Activated CD8-positive, alpha-beta memory T cell treated with anti-CD3 and anti-CD28 coated beads for 48 hours (primary cell): ENCODE measurements at places on chromosomes 16 and 17.
A peak's percentile ranks its signal among the peaks of the same experiment; 100 is the strongest.

- no peak for DNase-seq
These were observed 541 bp upstream of the RBBP6 start for GRCh38 chr16:24538756-24539294.

DNA sequence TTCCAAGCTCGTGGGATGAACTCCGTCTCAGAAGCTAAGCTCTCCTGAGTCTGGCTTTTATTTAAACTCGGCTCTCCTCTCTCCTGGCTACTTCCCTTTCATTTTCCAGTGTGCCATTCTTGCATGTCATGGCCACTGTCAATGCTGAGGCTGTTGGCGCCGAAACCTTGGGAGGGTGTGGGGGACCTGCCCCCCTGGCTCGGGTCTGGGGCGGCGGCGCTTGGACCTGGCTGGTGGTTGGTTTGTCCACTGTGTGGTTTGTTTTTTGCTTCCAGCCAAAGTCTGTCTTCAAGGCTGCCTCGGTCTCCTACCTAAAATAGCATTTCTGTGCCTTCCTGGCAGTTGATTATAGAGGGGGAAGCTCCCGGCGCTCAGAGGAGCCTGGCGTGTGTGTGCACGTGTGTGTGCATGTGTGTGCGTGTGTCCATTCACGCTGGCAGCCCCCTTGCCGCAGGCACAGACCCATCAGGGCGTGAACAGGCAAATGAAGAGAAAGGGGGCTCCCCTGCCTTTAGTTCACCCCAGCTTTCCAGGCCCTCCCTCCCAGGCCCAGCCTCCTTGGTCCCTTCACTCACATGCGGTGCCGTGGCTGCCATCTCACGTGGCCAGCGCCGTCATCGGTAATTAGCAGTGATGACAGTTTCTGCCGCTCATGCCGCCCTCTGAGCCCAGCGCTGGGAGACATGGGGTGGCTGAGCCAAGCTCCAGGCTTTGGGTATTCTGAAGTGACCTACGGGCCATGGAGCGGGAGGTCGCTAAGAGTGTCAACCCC lies 179.9 kb downstream of the SEC14L1 start:
- no peak for DNase-seq

DNA sequence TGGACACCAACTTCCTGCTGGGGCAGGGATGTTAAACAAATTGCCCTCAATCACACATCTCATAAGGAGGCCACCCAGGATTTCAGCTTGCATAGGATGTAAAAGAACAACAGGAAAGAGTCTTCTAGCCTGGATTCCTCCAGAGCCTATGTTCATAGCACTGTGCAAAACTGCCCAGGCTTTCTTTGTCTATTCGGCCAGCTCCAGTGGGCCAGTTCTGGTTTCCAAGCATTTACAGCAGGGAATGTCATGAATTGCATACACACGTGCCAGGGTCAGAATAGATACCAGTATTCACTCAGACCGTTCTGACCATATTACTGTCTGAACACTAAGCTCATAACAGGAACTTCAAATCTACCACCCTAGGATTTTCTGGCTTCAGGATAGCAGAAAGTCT lies 273.2 kb downstream of the CDH8 start:
- DNase-seq, result no peak

GRCh38 chr16:3170440-3171180 lies 17.4 kb upstream of the OR1F1 start:
- DNase-seq, result no peak

DNA sequence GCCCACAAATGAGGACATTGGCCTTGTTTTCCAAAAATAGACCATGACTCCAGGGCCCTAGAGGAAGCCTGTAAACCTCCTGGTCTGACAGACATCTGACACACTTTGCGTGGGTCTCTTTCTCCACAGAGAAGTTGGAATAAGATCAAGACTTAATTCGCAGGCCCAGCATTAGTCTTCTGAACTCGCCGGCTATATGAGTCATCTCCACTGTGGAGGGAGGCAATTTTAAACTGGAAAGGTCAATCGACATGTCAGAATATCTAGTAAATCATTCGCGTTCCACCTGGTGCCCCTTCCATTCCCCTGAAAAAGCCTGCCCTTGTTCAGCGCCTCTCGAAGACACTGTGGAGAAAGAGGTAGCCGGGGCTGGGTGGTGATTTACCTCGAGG lies 140.1 kb downstream of the CLEC16A start:
- DNase-seq, result no peak

- DNase-seq, result no peak
These were observed 53.1 kb upstream of the ABCC11 start for GRCh38 chr16:48300391-48300856.

DNA sequence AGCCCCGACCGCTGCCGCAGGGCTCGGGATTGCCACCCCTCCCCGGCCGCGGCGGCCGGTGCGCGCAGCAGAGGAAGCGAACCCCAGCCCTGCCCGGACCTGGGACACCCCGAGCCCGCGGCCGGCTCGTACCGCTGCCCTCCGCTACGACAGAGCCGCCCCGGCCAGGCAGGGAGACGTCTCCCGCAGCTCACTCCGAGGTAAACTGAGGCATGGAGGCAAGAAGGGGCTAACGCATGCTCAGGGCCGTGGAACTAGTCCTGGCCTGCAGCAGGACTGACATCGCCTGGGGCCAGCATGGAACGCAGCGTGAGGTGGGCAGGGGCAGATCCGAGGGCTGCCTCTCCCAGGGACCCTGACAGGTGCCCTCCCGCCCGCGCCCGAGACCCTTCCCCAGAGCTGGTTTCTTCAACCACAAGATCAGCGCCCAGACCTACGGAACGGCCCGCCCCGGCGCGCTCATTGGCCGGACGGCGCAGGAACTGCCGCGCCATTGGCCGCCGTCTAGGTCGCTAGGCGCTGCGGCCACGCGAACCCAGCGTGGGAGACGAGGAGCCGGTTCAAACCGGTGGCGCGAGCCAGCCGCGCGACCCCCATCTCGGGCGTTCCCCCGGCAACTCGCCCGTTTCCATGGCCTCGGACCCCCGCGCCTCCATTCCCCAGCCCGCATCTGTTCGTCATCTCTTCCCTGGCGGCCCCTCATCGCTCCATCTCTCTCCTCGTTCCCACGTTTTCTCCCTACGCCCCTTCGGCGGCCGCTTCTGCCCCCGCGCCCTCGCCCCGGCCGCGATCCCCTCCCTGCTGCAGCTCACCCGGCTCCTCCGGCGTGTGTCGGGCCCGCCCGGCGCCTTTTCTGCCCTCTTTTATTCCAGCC lies at the start of gene SLC43A2:
TSS of gene SLC43A2 (minus strand) at position 853 of the 874 bp plus-strand sequence. CDS start 960 bp downstream, outside the sequence.
- peak; percentile 67 for DNase-seq

- no peak for DNase-seq
These were observed 3.2 kb downstream of the BCO1 start for GRCh38 chr16:81241706-81242105.

DNA sequence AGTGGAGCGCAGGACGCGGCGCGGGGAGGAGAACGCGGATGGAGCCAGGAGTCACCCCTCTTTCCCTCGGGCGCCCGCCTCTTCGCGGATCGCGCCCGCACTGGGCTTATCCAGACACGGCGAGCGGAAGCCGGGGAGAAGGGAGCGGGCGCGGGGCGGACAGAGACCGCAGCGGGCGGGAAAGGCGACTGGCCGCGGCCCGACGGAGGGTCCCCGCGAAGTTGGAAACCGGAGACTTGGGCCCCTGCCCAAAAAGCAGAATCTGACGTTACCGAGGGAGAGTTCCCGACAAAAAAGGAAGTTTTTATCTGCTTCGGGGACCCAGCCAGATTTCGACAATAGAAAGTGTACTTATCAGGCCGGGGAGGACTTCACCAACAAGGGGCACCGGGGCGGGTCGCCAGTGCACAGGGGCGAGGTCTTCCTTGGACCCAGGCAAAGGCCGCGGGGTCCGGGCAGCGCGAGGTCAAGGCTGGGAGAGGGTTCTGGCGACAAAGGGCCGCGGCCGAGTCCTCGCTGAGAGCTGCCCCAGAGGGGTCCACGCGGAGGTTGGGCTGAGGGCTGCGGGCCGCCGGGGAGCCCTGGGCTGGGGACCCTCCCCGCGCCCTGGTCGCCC lies 519 bp downstream of the ST6GALNAC2 start:
- DNase-seq, result no peak

DNA sequence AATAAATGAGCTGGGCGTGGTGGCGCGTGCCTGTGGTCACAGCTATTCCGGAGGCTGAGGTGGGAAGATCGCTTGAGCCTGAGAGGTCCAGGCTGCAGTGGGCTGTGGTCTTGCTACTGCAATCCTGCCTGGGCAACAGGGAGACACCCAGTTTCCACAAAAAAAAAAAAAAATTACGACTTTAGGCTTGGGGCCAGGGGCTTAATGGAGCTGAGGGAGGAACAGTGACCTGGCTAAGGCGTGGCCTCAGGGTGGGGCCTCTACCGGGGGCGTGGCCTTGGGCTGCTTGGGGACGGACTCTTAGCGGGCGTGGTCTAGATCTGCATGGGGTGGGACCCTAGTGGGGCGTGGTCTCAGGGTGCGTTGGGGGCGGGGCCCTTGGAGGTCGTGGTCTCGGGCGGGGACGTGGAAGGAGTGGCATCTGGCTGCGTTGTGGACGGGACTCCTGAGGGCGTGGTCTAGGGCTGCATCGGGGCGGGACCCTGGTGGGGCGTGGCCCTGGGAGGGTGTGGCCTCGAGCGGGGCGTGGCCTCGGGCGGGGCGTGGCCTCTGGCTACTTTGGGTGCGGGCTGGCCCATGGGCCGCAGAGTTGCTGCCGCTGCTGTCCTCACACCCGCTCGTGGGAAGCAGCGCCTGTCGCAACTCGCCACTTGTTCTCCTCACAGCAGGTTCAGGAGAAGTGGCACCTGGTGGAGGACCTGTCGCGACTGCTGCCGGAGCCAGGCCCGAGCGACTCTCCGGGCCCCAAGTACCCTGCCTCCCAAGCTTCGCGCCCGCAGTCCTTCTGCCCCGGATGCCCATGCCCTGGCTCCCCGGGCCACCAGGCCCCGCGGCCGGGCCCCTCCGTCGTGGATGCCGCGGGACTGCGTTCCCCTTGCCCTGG lies 5.8 kb upstream of the C17orf99 start:
- DNase-seq, result peak; percentile 94

- no peak for DNase-seq
These were observed 5.8 kb downstream of the ESRP2 start for GRCh38 chr16:68230176-68230571.

DNA sequence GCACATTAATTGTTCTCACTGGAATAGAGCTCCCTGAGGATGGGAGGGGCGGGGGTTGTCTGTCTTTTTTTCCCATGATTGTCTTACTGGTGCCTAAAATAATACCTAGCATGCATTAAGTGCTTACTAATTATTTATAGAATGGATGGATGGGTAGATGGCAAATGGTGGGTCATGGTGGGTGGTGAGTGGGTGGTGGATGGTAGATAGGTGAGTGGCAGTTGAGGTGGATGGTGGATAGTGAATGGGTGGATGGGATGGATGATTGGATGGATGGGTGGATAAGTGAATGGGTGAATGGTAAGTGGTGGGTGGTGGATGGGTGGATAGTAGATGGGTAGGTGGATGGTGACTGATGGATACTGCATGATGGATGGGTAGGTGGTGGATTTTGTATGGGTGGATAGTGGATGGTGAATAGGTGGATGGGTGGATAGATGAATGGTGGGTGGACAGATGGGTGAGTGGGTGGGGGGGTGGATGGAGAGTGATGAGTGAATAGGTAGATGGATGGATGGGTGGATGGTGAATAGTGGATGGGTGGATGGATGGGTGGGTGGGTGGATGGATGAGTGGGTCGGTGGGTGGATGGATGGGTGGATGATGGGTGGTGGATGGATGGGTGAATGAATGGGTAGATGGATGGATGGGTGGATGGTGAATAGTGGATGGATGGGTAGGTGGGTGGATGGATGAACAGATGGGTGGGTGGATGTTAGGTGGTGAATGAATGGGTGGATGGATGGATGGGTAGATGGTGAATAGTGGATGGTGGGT lies 51.6 kb downstream of the RBFOX3 start:
- DNase-seq, result no peak

- no peak for DNase-seq
These were observed 17.9 kb downstream of the CASKIN1 start for GRCh38 chr16:2178321-2179106.

DNA sequence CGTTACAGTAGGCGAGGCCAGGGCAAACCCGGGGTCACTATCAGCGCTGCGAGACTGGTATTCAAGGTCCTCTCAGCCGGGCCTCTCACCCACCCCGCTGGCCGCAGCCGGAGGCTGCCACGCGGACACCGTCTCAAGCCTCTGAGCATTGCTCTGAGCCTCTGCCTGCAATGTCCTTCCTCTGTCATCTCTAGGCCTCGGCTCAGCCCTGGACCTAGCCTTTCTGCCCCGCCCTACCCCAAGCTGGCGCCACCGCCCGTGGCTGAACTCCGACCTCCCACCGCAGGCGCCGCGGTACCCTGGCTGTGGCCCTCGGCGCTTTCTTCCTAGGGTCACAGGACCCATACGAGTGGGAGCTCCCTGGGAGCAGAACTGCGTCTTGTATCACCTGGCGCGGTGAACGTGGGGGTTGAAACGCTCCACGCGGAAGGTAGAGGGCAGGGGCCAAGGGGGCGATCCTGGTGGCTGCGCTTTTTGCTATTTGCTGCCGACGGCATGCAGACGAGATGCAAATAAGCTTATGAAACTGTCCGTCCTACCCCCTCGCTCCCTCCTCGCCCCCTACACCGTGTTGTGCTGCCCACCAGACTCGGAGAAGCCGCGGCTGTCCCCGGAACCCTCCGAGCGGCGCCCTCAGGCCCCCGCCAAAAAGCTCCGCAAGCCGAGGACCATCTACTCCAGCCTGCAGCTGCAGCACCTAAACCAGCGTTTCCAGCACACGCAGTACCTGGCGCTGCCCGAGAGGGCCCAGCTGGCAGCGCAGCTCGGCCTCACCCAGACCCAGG lies 3.7 kb downstream of the DLX4 start:
- no peak for DNase-seq

- DNase-seq, result no peak
These were observed 14.9 kb downstream of the BANP start for GRCh38 chr16:87966064-87966645.

DNA sequence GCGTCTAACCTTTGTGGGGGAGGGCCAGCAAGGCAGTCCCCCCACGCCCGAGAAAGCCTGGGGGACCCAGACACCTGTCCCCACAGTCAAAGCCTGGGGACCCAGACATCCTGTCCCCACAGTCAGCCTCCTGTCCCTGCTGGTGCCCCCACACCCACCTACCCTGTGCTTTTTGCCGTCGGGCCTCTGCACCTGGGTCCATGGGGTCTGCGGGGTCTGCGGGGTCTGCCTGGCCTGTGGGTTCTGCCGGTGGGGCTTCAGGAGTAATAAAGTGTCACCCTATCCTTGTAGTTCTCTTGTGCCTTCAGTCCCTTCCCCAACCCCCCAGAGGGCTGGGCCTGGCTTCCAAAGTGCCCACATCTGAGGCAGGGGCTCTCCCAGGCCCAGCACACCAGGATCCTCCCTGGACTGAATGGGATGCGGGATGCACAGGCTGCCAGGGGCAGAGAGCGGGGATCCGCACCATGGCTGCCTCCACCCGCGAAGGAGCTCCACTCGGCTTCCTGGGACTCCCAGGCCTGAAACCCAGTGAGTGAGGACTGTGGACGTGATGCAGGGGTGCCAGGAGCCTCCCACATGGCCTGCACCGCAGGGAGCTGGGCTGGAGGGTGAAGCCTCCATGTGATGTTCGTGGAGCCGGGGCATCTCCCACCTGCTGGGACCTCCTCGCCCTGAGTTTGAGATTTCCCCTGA lies 16.3 kb upstream of the DPEP1 start:
- DNase-seq, result no peak

DNA sequence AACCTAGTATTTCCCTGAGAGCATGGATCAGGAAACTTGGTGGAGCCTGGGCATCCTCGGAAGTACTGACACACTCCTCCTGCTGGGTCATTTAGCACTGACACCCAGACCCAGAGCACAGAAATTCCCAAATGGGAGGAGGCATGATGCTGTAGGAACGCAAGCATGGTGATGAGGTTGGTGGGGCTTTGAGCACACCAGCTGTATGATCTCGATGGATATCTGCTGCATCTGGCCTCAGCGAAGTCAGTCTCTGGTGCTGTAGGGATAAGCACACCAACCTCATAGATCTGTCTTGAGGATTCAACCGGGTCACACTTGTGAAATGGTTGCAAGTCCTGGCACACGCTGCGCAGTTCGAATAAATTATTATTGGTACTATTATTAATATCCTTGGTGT lies 52.5 kb downstream of the SHISA6 start:
- DNase-seq, result no peak
